Right renal pelvis (tissue), 4 donors: ENCODE measurements at places on chromosomes 1 and 21. TPM values are rescaled to one million over a fixed set of nuclear protein-coding genes. Genes with fewer than 3 reads are reported as not detected.

- no peak for DNase-seq
Measured at GRCh38 chr1:4931486-4931885, 277.1 kb downstream of the AJAP1 start.

GRCh38 chr1:7426780-7427604, 344.1 kb upstream of the VAMP3 start:
- DNase-seq, result no peak

DNA sequence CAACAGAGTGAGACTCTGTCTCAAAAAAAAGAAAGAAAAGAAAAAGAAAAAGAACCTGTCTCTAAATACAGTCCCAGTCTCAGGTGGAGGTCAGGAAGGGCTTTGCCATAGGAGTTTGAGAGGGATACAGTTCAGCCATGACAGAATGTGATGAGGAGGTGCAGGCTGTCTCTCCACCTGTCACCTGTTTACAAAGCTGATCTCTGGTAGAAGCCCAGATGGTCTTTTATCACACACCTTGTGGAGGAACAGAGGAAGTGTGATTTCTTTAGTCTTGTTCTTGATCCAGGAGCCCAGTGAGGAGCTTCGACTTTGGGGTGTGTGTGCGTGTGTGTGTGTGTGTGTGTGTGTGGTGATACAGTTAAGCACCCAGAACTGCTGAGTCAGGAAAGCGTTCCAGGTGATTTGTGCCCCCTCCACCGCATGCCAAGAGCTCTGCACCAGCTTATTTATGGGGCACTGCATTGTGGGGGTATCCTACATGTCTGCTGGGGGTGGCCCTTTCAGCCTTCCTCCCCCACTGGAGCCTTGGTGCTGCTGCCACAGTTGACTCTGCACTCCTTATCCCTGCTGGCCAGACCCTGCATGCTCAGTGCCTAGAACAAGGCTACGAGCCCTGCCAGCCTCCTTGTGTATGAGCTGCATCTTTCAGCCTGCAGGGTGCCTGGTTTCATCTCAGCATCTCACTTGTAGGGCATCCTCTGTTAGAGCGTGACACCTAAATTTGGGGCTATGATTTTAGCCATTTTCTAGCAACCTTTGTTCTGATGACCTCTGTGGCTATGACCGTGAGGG, 19.3 kb downstream of the DOP1B start:
- DNase-seq, result no peak

DNA sequence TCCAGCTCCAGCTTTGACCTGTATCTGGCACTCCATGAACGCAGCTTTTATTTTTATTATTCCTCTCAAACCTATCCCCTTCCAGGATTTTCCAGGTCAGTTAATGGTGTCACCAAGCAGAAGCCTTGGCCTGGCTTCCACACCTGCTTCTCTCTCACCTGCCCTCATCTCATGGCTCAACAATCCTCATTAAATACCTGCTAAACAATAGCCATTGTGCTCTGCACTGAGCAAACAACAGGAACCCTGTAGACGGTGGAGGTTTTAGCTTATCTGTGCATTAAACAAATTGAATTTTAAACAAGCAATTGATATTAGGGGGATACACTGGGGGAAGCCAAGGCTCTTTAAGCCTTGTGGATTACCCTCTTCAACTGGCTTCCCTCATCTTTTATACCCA, 15.3 kb downstream of the PYCR2 start:
- DNase-seq, result no peak

DNA sequence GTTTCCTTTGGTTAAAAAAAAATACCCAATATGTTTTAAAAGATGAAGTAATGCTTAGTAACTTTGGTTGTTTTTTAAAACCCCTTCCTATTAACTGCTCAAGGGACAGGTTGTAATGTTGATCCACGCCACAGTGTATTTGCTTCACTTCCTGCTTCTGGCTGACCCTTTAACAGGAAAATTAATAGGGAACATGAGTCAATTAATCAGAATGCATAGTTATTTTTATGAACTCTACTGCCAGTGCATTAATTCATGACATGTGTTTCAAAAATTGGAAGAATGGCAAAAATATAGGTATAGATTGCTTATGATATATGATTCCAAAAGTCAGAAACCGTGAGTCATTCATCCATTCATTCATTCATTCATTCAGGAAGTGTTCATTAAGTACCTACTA, 204.8 kb downstream of the SETD4 start:
- DNase-seq, result no peak

DNA sequence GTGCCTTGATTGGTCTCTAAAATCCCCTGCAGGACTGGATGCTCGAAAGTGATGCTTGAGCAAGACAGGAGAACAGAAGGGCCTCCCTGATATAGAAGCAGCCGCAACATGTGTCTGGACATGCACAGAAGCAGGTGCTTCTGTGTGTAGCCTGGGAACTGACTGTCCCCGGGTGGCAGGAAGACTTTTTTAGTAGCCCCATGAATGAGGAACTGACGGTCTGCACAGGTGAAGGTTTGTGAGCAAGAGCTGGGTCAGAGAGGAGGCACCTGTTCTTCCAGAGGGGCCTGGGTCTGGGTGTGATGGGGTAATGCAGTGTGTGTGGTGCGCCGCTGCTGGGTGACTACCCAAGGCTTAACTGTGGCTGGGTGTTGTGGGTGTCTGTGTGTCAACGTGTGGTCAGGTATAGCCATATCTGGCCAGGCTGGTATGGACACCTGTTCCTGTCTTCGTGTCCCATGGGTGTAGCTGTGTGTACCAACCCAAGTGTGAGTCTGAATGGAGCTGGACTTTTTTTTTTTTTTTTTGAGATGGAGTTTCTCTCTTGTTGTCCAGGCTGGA, 39.1 kb upstream of the FOXO6 start:
- no peak for DNase-seq

DNA sequence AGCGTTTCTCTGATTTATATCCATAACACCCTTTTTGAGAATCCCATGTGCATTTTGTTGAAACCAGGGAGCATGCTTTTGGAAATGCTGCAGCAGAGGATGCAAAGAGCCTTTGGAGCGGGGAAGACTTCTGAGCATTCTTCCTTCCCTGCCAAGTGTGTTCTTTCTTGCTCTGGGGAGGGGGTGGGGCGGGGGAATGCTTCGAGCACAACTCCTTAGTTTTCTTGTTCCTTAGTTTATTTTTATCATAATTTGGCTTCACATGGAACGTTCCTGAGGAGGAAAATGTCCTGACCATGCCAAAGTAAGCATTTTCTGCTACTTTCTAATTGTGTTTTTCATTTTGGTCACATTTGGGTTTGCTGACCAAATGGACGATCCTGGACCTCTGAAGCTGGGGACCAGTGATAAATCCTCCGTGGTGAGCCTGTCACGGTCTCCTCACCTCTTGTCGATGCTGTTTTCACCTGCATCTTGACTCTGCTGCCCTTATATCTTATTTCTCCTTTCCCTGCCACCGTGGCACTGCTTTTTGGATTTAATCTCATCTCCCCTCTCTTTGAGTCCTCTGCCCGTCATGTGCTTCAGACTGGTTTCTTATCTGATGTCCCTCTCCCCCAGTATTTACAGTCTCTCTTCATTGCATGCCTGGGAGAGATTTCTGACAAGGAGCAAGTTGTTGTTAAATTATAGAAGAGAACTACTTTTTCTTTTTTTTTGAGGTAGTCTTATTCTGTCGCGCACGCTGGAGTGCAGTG, 2.4 kb downstream of the CTPS1 start:
- no peak for DNase-seq

DNA sequence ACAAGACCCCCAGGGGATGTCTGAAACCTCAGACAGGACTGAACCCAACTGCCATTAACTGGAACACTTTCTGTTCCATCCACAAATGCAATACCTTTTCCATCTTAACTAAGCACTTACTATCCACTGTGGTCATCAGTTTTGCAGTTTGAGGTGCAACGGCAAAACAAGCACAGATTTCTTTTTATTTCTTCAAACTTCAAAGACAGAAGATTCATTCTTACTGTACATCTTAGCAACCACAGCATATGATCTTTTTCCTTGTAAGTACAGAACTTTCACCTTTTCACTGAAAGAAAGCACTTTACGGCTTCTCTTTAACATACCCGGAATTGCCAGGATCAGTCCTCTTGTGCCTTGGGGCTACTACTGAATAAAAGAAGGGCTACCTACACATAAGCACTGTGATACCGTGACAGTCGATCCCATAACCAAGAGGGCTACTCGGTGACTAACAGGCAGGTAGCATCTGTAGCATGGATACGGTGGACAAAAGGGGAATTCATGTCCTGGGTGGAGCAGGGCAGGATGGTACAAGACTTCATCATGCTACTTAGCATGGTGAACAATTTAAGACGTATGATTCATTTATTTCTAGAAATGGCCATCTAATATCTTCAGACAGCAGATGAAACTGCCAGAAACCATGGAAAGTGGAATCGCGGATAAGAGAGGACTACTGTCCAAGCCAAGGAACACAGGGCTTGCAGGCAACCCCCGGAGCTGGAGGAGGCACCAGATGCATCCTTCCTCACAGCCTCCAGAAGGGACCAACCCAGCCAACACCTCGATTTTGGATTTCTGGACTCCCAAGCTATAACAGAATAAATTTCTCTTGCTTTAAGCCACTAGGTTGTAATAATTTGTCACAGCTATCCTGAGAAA, 18.4 kb downstream of the ERG start:
- no peak for DNase-seq

DNA sequence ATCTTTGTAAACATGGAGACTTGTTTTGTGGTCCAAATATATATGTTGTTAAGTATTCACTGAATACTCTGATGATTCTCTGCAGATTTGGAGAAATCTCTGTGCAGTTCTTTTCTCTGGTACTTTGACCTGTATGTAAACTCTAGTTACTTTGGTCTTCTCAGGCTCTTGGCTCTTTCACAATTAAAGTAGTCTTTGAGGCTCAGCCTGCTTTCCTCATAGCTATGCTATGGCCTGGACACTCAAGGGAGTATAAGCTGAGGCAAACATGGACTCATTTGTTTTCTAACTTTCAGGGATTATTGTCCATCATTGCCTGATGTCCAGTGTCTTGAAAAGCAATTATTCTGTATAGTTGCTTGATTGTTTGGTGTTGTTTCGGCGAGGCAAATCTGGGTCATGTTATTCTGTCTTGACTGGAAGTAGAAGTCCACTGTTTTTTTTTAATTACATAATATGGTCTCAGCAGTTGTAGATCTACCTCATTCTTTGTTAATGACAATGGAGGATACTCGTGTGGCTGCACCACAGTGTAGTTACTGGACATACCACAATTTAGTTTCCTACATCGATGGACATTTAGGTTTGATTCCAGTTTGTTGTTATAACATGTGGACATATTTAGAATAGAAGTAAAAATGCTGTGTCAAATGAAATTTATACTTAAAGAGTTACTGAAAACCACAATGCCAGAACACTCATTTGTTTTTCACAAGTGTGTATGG, 9.2 kb downstream of the PTBP2 start:
- no peak for DNase-seq

- DNase-seq, result peak; percentile 81
Measured at GRCh38 chr1:99808391-99809115, 41.6 kb upstream of the AGL start.

DNA sequence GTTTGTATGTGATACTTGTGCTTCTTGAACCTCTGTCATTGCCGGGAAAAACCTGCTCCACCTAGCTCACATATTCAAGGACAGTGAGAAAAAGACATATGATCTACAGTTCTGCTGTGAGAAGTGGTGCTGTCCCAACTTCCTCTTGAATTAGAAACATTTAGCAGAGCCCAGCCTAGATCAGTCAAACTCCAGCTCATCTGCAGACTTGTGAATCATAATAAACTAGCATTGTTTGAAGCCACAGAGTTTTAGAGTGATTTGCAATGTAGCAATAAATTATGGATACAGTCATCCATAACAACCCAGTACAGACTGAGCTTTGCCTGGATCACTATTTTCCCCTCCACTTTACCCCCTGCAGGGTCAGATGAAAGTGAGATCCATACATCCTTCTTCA, 497.8 kb downstream of the PLA2G4A start:
- DNase-seq, result no peak

DNA sequence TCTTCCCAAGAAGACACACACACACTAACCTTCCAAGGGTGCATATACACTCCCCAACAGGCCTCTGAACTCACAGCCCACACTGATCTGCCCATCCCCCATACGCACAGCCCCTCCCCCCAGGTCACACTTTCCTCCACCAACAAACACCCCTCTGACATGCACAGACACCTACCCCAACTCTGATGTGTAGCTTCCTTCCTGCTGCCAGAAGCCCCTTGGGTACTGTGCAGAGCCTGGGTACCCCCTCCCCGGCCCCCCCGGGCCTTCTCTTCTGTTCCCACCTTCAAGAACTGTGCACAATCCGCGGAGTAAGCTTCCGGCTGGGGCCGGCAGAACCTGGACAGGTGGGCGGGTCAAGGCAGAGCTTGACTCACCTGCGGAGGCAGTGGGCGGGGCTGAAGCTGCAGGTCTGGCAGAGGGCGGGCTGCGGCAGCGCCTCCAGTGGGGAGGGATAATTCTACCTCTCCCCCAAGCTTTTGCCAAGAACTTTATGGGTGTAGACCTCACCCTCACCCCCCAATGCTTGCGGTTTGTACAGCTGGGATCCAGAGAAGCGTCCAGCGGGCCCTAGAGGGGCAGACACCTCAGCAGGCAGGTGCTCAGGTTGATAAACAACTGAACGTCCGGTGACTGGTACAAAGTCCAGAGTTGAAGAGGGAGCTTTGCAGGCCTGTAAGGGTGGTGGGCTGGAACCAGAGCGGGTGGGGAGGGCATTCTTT, at the start of gene C1orf210:
C1orf210 (minus strand) TSS at position 313 of the 722 bp plus-strand sequence. CDS start 2,311 bp downstream, outside the sequence.
- no peak for DNase-seq

- no peak for DNase-seq
Measured at GRCh38 chr1:209485167-209485566, 98.3 kb upstream of the CAMK1G start.

DNA sequence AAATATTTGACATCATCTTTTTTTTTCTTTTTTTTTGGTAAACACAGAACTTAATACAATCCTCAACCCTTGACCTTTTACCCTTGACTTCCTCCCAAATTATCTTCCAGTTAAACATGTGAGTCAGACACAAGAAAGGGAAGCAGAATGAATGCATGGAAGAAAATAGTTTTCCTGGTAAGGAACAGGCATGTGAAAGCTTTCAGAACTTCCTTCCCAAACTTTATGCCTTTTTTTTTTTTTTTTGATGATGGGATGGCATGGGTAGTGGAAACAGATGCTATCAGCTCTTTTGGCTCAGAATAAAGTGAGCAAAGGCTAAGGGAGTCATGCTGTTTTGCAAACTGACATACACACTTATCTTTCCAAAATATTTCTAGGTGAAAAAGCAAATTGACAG, 1079.1 kb downstream of the TTLL7 start:
- no peak for DNase-seq

- peak; percentile 96 for DNase-seq
Measured at GRCh38 chr1:1511533-1512285, at the start of gene ATAD3A. ATAD3A (plus strand) TSS chr1:1512162; CDS start chr1:1512269, 107 bp downstream.

The GLIS1 gene
- 2.4 TPM for polyA plus RNA-seq

The TFF1 gene
- not detected for polyA plus RNA-seq
